ENCODE measurements at places on chromosomes 2 and 18.

DNA sequence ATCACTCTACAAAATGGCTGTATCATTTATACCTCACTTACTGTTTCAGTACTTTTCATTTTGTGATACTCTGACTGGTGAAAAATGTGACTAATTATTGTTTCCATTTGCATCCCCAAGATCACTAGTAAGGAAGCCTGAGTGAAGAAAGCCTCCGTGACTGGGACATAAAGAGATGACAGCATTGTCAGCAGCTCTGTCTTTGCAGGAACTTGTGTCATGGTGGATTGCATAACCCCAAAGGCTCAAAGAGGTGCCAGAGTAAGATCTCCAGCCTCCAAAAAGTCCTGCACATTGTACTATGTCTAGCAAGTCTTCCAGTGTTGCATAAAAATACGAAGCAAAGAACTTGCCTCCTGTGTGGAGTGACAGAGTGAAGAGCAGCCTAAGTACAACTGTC, 187.5 kb upstream of the CRIM1 start:
- DNase-seq: no peak

DNA sequence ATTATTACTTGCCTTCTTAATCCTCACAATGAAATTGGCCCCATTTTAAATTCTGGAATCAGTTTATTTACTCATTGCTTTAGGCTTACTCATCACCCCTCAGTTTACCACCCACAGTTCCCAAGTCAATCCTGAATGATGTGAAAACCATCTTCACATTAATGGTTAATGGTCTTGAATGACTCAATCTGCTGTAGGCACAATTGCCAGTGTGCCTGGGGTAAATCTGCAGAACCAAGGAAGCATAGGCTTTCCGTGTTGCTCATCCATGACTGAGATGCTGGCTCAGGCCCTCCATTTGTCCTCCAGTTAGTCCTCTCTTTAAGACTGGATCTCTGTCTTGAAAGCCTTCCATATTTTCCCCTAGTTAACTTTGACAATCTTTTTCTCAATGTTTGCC, 164.5 kb downstream of the PMAIP1 start:
- no peak for DNase-seq

DNA sequence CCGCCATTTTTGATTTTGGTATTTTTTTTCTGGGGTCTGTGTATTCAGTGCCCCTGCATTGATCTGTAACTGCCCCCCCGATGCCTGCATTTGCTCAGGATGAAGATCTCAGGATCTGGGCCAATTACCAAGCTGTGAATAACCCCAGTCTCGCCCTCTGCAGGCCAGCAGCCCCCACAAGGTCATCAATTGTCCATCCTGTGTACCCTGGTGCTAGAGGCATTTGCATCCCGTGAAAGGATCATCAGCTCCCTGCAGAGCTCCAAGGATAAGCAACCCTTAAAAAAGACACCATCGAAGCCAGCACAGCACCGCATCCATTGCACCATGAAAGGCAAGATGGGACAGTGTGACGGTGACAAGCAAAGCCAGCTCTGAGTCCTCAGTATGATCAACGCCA, 154.1 kb upstream of the KLHL29 start:
- no peak for DNase-seq

- DNase-seq: no peak
These were observed 53.1 kb downstream of the HPCAL1 start for GRCh38 chr2:10355471-10356438.

- no peak for DNase-seq
These were observed 17.9 kb downstream of the PIAS2 start for GRCh38 chr18:46899274-46899948.

DNA sequence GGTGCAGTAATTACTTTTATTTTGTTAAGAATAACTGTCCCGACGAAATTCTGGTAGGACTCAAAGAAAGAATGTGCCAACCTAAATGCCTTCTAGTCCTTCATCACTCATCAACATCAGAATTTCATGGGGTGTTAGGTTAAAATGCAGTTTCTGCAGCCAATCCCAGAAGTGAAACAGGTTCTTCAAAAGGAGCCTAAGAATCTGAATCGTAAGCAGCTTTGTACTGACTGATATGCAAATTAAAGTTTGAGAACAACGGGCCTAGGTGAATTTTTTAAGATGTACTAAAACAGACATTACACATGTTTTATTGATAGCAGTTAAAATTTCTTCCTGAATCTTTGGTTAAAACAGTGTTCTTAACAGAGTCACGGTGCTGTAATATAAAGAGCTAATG, 140.3 kb upstream of the ZC3H15 start:
- no peak for DNase-seq

- no peak for DNase-seq
These were observed 8.1 kb upstream of the DUSP2 start for GRCh38 chr2:96153291-96153713.

DNA sequence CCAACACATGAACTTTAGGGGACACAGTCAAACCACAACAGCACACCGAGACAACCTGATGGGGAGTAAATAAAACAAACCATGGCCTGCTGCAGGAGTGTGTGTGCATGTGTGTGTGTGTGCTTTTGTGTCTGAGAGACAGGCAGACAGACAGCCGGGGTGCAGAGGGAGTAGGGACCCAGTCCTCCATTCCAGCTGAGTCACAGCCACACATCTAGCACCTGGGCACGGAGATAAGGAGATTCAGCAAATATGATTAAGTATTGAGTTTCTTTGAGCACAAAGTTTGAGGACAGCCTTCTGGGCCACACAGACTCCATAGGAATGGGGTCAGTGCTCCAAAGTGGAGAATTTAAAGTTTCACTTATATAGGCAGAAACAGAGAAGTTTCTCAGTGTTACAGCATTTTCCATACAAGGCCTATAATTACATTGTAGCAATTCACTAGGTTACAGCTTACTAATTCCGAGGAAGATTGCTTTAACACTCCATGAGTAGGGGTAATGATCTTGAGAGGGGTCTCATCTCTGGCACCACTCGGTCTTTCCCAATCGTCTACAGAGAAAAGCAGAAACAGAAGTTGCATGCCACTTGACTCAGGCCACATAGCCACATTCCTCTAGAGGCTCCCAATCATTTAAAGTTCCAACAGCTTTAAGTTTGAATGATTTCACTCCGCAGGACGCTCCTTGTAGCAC, 30.8 kb upstream of the PRLH start:
- no peak for DNase-seq

- no peak for DNase-seq
These were observed 59.0 kb upstream of the KLHL14 start for GRCh38 chr18:32831781-32832180.

GRCh38 chr18:29307231-29307630, 1130.3 kb upstream of the CDH2 start:
- no peak for DNase-seq

DNA sequence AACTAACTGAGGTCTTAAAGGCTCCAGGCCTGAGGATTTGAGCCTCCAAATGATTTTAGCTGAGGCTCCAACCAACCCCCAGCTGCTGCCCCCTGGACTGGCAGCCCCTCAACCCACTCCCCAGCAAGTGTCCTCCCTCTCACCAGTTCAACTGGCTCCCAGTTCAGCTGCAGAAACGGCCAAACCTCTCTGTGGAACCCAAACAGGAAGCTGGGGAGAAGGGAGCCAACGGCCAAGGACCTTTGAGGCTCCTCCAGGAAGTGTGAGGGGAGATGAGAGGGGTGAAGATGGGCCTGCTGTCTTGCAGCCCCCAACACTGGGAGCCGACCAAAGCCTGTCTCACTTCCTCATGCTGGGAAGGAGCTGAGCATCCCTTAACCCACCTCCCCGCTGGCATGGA, 24.9 kb downstream of the ZFP36L2 start:
- no peak for DNase-seq

- no peak for DNase-seq
These were observed 23.3 kb upstream of the NFE2L2 start for GRCh38 chr2:177287814-177288213.

DNA sequence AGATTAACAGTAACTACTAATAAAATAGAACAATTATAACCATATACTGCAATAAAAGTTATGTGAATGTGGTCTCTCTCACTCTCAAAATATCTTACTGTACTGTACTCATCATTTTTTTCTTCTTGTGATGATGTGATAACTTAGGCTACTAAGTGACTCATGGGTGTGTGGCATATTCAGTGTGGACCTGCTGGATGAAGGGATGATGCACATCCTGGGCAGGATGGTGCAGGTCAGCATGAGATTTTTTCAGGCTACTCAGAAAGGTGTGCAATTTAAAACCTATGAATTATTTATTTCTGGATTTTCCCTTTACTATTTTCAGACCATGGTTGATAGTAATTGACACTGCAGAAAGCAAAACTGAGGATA, 90.7 kb downstream of the NCKAP5 start:
- no peak for DNase-seq

DNA sequence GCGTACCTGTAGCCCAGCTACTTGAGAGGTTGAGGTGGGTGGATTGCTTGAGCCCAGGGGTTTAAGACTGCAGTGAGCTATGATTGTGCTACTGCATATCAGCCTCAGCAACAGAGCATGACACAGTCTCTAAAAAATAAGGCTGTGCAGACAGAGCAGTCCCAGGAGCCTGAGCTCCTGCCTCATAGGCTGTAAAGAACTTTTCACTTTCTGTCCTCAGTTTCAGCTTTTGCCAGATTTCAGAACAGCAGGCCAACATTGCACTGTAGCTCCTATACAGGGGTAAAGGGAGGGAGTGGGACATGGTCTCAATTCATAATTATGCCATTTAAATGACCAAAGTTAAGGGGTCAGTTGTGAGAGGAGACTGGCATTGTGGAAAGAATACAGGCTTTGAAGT, 150.6 kb downstream of the GALNT1 start:
- no peak for DNase-seq

- no peak for DNase-seq
These were observed 58.4 kb downstream of the TMEM247 start for GRCh38 chr2:46537624-46538295.

GRCh38 chr2:1521191-1521877, 108.1 kb downstream of the TPO start:
- DNase-seq: no peak

GRCh38 chr2:192151853-192152252, 42.9 kb downstream of the TMEFF2 start:
- DNase-seq: no peak

GRCh38 chr2:220226076-220226475, 598.6 kb downstream of the SLC4A3 start:
- no peak for DNase-seq

DNA sequence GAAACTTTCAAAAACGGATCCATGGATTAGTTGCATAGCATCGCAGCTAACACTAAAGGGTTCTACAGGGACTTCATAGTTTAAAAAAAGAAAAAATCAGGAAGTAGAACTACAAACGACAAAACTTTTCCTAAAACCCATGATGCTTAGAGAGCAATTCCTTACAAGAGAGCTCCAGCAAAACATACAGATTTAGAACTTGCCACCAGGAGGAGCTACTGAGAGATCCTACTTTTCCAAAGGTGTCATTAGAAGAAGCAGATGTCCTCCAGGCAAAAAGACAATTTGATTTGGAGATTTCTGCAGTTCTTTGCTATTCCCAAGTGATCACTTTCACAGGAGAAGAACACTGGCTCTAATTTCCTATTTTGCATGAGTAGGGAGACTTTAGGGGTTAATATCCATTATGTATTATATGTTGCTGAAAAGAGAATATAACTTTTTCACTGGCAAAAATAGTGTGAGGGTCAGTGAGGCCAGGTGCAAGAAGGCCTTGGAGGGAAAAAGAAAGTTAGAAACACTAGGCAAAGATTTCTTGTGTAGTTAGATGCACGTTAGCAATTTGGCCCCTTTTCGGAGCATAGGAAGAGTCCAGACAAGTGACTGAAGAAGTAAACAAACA, 436.2 kb downstream of the SUCLG1 start:
- no peak for DNase-seq

DNA sequence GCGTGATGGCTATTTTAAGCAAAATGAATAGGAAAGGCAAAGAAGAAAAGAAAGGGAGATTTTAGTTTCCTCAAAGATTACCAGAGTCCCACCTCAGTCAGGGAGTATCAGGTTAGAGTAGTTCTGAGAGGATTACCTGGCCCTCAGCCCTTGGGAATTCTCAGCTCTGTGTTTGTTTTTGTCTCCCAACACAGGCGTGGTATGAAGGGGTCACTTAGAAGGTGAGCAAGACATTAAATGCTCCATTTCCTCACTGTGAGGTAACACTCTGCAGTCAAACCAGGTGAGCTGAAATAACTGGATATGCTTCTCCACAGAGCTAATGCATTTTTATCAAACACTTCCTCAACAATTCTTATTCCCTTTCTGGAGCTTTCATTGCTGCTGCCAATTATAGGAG, 232.2 kb downstream of the IKZF2 start:
- no peak for DNase-seq

- no peak for DNase-seq
These were observed 162.6 kb upstream of the TWIST2 start for GRCh38 chr2:238685327-238685709.

DNA sequence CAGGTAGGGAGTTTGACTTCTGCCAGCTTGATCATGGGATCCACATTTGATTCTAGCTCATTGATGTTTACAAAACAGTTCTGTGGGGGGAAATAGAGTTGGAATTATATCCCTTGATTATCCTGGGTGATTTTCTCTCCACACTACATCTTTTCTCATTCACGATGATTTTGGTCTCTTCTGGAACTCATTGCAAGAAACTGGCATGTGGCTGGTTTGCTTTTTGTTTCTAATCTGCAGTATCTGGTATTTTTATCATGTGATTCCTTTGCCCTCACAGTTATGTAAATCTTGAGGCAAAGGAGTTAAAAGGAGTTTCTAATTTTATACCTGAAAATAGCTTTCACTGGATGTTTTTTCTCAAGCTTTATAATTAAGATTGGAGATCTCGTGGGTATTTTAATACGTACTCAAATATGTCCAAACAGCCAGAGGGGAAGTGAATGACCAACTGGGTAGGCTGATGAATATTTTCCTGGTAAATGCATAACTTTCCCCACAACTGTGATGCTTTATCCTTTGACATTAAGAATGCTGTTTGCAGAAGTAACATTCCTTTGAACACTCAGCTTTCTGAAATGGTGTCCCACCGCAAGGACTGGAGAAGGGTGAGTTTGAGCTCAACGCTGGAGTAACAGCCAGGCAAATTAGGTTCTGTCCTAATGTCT, 502.9 kb upstream of the ZEB2 start:
- DNase-seq: no peak

DNA sequence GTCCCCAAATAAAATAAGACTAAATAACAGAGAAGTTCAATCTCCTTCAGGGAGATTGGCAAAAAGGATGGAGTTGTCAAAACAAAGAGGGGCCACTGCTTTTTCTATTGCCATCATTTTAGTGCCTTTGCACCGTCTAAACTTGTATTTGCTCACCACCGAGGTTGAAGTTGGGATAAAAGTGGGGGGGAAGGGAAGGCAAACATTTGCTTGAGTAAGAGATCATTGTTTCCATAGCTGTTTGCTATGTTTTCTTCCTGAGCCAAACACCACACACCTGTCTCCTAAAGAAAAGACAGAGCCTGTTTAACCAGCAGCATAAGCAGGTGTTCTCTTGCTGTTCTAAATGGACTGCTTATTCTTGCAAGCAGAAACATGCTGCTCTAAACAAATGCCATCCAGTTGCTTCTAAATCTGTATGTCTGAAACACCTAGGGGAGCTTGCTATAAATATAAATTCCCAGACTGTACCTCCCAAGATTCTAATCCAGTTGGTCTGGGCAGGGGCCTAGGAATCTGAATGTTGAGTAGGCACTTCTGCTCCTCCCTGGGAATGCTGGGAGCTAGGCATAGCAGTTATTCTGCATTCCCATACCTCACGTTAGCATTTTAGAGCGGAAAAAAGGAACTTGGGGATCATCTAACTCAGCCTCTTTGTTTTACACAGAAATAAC, 179.4 kb upstream of the ARL4C start:
- no peak for DNase-seq

Measured in stimulated activated CD8-positive, alpha-beta memory T cell treated with anti-CD3 and anti-CD28 coated beads, Interleukin-4, amount 100 ng/mL, for 4 hours (primary cell).